ENCODE measurements at places on chromosomes 2 and 18. TPM values are rescaled to one million over a fixed set of nuclear protein-coding genes. Genes with fewer than 3 reads are reported as not detected.

The BMP10 gene
- total RNA-seq, result 8.0 TPM

- no peak for DNase-seq
Measured at GRCh38 chr2:129276978-129277584, 702.4 kb upstream of the RAB6C start.

GRCh38 chr2:36572719-36573059 is 25.3 kb downstream of the FEZ2 start:
- no peak for DNase-seq

DNA sequence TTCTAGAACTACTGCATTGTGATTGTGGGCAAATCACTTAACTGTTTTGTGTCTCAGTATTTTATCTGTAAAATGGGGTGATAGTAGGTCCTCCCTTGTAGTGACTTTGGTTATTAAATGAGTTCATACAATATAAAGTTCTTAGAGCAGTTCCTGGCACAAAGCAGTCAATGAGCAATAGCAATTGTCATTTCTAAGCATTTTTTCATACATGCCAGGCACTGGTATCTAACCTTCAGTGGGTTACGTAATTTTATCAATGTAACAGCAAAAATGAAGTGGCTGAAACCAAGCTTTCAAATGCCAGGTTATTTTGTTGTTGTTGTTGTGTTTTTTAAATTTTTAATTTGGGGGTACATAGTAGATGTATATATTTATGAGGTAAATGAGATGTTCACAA is 401.9 kb downstream of the MEIS1 start:
- no peak for DNase-seq

The NEURL3 gene
- total RNA-seq, result 3.4 TPM

The AQP12A gene
- not detected for total RNA-seq

DNA sequence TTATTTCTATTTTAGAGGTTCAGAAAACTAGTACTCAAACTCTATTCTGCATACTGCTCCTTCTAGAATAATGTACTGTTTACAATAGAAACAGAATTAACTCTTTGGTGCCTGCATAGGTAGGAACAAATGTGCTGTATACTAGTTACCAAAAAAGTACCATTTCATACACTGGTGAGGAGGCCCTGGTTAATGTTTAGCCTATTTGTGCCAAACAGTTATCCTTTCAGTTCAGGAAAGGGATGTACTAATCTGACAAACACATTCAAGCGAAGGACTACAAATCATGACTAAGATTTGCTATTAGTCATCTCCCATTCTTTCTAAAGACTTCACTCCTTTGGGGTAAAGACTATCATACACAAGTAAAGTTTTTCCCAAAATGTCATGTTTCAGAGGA is 47.4 kb downstream of the EXOC6B start:
- DNase-seq, result no peak

The HAAO gene
- total RNA-seq, result 17.4 TPM

- no peak for DNase-seq
Measured at GRCh38 chr2:15363142-15363541, 198.0 kb downstream of the NBAS start.

DNA sequence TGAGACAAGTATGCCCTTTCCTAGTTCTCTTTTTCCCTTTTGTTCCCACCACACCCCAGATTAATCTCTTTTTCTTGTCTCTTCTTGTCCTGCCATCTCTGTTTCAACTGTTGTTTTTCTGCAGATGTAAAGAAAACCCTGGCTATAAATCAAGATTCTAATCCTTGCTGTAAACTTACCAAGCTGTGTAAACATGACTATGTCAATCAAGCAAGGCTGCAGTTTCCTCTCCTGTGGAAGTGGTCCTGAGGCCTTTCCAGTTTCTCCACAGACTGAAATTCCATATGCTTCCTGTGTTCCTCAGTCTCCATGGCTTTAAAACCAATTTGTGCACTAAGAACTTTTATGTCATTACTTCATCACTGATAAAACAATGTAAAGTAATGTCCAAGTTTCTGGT is 288.8 kb upstream of the PIK3C3 start:
- no peak for DNase-seq

The REG3G gene
- 0.28 TPM for total RNA-seq

DNA sequence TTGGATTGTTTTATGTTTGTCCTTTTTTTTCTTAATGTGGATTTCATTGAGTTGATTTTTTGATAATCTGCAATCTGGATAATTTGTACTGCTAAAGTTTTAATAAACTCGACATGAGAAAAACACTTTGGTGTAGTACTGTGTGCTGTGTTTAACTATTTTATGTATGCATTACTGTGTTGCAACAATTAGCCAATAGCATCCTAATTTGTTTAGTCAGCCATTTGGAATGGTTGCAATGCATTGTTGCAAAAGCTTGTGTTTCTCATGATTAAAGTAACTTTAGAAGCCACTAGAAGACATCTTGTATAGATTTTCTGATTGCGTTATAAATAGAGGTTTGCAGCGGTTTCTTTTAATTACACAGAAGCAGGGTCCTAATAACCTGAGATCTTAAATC is 53.5 kb downstream of the PPIG start:
- no peak for DNase-seq

GRCh38 chr2:30768036-30768686 is 39.1 kb downstream of the CAPN13 start:
- no peak for DNase-seq

- DNase-seq, result no peak
Measured at GRCh38 chr18:46109386-46109785, 5.2 kb downstream of the HAUS1 start.

DNA sequence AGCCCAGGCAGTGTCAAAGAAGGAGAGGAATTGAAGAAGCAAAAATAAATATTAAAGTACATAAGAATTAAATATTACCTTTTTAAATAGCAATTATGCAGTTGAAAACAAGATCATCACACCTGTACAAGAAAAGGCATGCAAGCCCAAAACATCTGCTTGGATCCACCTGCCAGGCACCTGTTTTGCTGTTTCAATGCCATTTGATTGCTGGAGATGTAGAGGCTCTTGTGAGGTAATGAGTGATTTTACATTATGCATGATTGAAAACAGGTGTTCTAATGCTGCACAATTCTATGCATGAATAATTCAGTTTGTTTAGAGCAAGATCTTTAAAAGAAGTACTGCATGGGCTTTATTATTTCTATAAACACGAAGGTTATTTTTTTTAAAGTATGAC is 700.6 kb upstream of the ZEB2 start:
- no peak for DNase-seq

The ST6GAL2 gene
- 3.1 TPM for total RNA-seq

The ALK gene
- not detected for total RNA-seq

The CFC1 gene
- total RNA-seq, result not detected

- no peak for DNase-seq
Measured at GRCh38 chr2:95669441-95669991, 77.7 kb downstream of the TRIM43 start.

DNA sequence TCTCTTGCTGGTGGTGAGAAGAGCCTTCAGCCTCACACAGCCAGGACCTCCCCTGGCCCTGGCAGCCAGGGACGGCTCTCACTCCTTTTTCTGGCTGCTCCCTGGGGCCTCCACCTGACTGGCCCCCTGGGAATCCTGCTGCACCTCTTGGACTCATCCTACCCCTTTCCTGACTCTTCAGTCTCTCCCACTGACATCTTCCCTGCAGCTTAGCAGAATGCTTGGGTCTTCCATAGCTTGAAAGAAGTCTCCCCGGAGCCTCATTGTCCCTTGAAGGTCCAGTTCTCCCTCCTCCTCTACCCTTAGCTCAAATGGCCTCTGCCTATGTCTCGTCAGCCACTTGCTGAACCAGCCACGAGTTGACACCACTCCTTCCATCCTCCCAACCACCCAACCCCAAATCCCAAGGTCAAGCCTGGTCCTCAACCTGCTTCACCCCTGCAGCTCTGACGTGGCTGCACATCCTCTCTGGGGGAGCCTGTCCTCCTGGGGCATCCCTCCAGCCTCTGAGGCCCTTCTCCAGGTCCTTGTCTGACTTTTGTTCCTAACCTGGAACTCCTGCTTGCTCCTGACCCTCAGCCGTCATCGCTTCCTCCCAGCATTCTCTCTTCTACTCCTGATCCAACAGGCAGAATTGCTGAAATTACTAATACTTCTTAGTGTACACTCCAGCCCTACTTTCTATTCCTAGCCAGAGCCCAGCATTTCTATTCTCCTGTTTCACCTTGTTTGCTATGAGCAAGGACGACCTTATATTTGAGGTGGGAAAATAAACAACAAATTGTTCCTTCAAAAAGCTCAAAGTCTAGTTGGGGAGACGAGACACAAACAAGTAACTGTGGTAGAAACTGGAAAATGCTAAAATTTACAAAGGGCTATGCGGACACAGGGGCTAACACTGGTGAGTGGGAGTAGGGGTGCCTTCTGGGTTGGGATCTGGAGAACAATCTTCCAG is 68.7 kb upstream of the MGAT4A start:
- DNase-seq, result no peak

The VWC2L gene
- total RNA-seq, result not detected

GRCh38 chr18:50665519-50665918 is 105.6 kb downstream of the MAPK4 start:
- no peak for DNase-seq

Measured in liver (tissue), 10 donors.